ENCODE measurements at places on chromosomes 13 and 19.

DNA sequence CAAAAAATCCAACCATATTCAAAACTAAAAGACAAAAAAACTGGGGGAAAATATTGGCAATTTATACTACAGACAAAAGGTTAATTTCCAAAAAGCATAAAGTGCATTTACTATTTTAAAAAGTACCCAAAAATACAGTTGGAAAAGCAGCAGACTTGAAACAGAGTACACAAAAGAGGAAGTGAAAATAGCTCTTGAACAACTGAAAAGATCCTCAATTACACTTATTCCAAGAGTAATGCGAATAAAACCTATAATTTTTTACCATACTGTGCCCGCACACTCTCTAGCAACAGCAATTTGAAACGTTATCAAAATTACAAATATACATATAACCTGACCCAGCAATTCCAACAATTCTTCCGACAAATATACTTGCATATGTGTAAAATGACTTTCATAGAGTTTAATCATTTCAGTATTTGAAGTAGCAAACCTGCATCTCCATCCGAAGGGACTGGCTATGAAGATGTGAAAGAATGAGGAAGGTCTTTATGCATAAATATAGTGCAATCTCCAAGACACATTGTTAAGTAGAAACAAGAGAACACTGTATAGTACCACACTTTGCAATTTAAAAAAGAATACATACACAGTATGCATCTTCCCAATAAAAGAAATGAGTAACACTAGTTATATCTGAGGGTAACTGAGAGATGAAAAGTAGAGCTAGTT, 25.4 kb downstream of the ALG5 start:
- DNase-seq = no peak

DNA sequence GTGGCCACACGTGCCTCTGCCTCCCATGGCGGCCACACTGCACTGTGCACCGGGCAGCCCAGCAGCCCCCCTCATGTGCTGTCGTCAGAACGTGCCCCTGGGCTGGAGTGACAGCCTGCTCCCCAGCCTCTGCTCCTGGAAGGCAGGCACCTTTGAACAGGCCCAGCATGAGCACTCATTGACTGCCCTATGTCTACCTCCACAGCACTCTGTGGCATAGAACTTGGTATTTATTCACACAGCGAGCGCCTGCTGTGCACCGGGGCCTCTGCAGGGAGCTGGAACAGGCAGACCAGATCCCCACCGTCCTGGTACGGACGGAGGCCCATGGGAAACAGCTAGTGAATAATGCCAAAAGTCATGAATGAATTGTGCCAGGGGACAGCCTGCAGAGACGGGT, 53.7 kb downstream of the DPF1 start:
- DNase-seq = no peak

GRCh38 chr13:101739382-101740178, 287.1 kb downstream of the ITGBL1 start:
- DNase-seq = no peak

DNA sequence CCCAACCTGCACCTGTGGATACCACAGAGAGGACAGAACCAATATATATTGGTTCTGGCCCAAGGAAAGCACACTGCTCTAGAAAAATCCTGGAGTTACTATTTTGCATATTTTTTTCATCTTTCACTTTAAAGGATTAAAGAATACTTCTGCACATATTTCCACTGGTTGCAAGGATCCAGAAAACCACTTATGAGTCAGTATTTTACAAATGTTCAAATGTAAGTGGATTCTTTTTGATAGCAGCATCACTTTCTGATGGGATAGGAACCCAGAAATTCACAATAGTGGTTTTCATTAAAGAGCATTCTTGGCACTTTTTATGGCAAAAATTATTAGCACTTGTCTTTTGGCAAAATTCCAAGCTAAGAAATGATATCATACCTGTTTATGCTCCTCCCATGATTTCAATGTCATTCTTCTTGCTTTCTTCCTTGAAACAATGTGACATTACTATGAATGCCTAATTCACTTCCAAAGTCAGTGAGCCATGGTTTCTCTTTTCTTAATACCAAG, 38.2 kb downstream of the MZT1 start:
- DNase-seq = no peak

GRCh38 chr19:38387550-38388348, at the start of gene GGN:
GGN (minus strand) TSS chr19:38388034; CDS start chr19:38387261, 773 bp downstream.
- DNase-seq = peak; percentile 95

DNA sequence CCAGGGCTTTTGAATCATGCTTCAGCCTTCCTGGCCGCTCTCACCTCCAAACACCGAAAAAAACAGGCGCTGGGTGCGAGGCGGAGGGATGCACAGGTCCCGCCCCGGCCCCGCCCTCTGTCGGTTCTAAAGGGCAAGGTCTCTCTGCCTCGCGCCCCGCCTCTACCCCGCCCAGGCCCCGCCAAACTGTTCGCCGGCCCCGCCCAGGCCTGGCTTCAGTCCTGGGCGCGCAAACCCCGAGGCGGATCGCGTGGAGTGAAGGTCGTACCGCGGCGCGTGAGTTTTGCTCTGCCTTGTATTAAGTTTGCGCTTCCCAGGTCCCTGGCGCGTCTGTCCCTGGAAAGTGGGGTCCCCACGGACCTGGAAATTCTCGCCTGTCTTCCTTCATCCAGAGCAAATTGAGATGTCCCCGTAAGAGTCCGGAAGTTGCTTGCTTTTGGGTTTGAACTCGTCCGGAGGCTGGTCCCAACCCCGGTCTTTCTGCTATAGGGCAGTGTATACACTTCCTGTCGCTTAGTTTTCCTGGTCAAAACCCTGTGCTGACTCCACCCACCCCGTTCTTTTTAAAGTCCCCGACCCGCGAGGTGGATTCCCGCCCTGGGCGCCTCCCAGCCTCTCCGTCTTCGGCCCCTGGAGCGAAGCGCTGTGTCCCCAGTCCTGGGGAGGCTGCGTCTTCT, 8.4 kb downstream of the ZNF808 start:
- peak; percentile 71 for DNase-seq

- DNase-seq = no peak
These were observed 81.4 kb upstream of the GPC6 start for GRCh38 chr13:93145199-93145598.

GRCh38 chr19:5112175-5112574, 143.3 kb downstream of the KDM4B start:
- no peak for DNase-seq

DNA sequence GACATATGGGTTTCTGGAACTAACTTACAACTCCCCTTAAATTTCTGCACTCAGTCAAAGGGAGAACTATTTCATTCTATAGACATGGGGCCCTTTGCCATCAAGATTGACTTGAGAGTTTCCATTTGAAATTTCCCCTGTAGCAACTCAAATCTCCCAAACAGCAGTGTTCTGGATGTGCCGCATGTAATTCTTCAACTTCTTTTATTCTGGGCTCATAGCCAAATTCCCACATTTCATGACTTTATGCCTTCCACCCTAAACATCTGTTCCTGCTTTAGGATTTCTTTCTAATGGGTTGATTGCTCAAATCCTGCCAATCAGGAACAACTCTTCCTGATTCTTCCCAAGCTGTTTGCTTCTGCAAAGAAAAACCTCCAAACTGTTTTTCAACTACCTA, 336.0 kb downstream of the TBC1D4 start:
- DNase-seq = peak; percentile 84

DNA sequence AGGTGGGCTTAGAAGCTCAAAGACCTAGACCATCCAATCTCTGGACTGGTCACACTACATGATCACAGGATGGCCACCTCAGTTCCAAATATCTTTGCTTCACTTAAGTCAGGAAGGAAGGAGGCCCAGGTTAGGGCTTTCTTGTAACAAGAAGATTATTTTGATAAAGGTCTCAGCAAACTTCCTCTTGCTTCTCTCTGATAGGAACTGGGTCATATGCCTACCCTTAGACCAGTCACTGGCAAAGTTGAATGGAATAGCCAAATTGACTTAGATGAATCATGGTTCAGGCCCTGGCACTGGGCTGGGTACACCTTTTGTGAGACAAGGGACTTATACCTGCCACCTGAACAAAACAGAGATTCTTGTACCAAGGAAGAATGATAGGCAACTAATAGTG, 11.0 kb downstream of the FRY start:
- DNase-seq = no peak

DNA sequence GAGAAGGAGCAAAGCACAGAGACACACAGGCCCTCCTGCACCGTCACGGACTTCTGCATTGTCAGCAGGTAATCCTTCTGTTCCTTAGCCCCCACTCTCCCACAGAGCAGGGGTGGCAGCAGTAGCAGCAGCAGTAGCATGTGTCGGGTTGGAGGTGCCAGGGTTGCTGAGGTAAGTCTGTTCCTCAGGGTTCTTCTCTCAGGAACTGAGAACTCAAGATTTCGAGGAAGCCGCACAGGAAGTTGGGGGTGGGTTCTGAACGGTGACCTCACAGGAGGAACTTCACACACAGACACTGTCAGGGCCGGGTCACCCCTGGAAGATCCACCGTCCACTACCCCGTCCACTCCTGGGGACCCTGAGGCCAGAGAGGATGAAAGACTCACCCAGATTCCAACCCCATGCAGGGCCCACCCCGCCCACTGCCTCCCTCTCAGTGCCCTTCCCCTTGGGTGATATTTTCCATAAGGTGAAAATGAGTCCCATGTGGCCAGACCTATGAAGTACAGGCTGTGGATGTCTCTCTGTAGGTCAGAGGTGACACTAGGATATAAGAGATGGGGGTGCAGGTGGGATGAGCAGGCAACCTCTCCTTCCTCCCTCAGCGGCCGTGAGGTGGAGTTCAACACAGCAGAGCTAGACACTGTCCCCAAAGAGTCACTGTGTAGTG, at the start of gene SIGLEC12:
SIGLEC12 (minus strand) TSS at position 207 of the 670 bp plus-strand sequence; CDS start at position 140, 67 bp downstream.
- no peak for DNase-seq

- DNase-seq = no peak
These were observed 30.4 kb upstream of the FARP1 start for GRCh38 chr13:98112456-98112855.

DNA sequence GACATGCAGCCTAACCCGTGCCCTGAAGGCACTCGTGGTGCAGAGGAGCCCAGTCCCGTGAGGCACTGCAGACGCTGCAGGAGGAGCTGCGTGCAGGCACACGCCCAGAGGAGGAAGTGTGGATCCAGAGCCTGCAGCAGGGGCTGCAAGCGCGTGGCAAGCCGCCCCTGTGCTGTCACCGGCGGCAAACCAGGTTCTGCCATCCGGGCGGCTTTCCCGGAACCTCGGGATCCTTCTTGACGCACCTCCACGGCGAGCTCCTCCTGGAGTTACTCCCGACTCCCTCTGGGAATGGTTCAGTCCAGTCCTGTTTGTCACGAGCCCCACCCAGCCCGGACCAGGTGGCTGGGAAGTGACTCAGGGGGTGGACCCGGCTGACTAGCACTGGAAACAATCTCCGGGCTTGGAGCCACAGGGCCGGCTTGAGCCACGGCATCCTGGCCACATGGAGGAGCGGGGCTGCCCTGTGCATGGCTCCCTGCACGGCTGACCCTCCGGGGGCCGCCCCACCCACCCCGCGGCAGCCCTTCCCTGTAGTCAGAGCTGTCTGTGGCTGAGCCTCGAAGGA, 10.2 kb downstream of the DPP9 start:
- DNase-seq = peak; percentile 100

DNA sequence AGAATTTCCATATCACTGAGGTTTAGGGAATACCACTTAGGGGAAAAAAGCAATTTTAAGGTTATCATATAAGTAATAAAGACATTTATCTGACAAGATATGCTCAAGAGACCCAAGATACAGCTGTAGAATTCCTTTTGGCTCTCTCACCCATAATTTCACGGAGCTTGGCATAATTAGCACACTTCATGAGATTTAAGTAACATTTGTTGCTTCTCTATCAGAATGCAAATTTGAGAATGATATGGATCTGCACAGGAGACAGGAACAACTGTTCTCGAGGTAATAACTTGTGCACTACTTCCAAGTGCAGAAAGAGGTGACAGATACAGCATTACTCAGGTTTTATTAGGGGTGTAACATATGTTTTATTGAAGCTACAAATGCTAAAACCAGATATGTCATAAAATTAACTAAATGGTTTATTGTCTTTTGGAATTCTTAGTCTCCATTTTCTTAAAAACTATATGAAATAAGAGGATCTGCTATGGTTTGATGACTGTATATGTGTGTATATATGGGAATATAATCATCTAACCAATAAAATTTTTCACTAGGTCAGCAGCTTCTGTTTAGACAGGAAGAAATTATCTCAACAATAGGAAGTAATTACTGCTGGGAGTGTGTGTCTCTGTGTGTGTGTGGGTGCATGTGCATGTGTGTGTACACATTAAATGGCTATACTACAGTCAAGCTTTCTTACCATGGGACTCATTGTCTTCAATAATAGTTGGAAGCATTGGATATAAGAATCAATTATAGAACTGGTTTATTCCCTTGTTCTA, 401.3 kb downstream of the PCDH17 start:
- DNase-seq = no peak

GRCh38 chr19:30656520-30657100, 284.4 kb downstream of the ZNF536 start:
- no peak for DNase-seq

DNA sequence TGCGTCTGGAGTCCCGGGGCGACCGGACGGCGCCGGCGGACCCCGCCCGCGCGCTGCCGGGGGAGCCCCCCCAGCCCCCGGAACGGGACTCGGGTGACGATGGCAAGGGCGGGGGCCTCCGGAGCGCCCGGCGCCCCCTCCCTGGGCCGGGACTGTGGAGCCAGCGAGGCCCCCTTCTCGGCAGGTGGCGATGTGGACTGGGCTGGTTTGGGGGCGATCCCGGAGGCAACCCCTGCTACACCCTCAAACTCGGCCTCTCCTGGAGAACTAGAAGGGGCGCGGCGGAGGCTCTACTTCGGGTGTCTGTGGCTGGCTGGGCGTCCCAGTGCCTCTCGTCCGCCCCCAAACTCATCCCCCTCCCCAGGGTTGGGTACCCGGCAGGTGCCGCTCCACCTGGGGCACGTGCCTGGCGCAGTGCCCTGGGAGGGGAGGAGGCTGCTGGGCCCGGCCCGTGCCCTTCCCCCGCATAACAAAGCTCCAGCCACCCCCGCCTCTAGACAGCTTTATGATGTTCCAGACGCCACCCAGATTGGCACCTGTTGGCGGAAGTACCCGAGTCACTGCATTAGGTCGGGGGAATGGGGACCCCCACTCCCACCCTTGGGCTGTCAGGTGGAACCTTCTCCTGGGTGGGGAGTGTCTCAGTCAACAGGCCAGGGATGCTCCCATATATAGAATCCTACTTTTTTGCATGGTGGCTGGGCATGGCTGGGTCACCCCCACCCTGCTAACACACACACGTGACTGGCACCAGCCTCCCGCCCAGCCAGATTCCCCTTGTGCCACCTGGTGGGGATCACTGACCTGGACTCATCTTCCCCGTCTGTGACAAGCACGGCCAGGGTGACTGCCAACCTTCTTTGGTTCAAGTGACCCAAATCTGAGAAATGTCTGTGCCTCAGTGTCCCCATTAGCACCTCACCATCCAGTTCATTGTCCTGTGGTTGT, 722 bp downstream of the PKN1 start:
- no peak for DNase-seq

DNA sequence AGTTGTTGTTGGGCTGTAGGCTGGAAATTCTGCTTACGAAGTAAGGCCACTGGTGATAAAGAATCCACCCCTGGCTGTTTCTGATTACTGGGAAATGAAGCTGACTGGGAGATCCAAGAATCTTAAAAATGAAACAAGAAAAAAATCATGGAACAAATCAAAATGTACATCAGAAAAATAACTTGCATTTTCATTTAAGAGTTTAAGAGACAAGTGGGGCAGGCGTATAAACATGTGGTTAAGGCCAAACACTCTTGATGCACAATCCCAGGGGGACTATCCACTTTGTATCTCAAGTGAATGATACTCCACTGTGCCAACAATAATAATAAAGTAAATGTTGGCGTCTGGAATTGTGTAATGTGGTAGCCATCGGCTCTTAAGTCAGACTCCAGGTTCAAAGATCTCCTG, 24.6 kb downstream of the ZMYM5 start:
- DNase-seq = peak; percentile 81
